ENCODE measurements at places on chromosomes 12 and 14.
A peak's percentile ranks its signal among the peaks of the same experiment; 100 is the strongest.

DNA sequence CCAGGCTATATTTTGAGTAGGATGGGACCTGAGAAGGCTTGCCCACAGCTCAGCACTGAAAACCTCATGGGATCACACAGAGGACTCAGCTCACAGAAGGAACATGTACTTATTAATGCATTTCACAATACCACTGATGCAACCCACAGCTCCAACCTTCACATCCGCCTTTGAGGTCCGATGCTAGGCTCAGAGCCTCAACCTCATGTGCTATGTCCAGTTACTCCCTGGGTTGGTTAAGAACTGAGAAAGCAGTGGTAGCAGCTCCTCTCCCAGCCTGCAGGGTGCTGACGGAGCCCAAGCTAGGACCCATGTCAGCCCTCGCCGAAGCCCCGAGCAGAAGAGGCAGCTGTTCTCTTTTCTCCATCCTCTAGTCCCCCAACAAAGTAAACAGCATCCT lies 52.9 kb downstream of the SPTB start:
- peak; percentile 48 for DNase-seq

DNA sequence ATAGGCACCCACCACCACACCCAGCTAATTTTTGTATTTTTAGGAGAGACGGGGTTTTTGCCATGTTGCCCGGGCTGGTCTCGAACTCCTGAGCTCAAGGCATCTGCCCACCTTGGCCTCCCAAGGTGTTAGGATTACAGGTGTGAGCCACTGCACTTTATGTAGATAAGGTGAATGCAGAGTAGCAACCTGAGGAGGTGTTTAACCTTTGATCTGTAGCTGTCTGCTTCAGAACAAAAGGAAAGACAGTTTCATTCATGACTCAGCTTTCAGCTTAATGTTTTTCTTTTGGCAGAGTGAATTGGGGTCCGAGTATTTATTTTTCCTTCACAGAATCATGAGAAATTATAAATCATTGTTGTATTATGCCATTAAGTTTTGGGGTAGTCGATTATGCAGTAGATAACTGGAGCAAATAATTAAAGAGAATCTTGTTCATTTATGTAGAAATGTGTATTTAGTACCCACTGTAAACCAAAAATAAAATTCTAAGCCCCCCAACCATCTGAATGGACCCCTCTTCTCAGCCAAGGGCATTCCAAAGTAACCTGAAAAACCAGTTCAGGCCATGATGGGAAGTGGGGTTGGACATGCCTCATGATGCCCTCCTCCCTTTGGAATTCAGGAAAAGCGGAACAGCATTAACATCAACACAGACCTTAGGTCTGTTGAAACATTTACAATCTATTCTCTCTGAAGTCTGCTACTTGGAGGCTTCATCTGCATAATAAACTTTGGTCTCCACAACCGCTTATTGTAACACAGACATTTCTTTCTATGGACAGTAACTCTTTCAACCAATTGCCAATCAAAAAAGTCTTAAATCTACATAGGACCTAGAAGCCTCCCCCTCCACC lies 10.7 kb upstream of the STX2 start:
- DNase-seq: no peak

DNA sequence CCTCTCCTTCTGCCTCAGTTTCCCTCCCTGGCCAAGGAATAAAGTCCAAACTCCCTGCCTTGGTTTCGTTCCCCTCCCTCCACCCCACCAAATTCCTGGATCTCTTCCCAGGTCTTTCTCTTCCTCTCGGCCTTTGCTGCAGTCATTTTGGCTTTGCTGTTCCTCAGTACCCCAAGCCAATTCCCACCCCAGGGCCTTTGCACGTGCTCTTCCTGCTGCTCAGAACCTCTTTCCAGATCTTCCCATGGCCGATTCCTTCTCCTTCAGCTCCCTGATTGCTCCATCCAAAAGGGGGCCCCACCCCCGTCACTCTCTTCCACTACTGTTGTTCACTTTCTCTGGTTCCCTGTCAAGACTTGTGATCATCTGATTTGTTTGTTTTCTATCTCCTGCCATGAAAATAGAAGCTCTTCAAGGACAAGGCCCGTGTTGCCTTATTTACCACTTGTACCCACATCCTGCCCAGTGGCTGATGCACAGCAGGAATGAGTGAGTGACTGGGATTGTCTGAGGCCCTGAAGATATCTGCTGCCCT lies 3.1 kb downstream of the HNF1A start:
- DNase-seq: no peak

- peak; percentile 27 for DNase-seq
Measured at GRCh38 chr12:85866986-85867776, 6.9 kb upstream of the NTS start.

GRCh38 chr12:123113026-123113425 lies 37.9 kb downstream of the PITPNM2 start:
- peak; percentile 50 for DNase-seq

All from NCI-H187 (cell line).